Peyer's patch (tissue), 4 donors: ENCODE measurements at places on chromosomes 16 and 17. TPM values are rescaled to one million over a fixed set of nuclear protein-coding genes. Genes with fewer than 3 reads are reported as not detected.

The KRT40 gene
- 0.88 TPM for total RNA-seq

The LPO gene
- total RNA-seq = not detected

The CA4 gene
- total RNA-seq = 12.3 TPM

The INCA1 gene
- not detected for total RNA-seq

The CAMTA2 gene
- total RNA-seq = 42.4 TPM

The IGSF6 gene
- 7.4 TPM for total RNA-seq

The IRX5 gene
- not detected for total RNA-seq

The SDR42E2 gene
- total RNA-seq = not detected

The MT1F gene
- total RNA-seq = 46.1 TPM

The MYOCD gene
- 5.2 TPM for total RNA-seq

The ALDH3A1 gene
- total RNA-seq = 2.8 TPM

The FBXO39 gene
- total RNA-seq = not detected
